T-helper 17 cell (primary cell): ENCODE measurements at places on chromosomes 4 and X.
A peak's percentile ranks its signal among the peaks of the same experiment; 100 is the strongest.

DNA sequence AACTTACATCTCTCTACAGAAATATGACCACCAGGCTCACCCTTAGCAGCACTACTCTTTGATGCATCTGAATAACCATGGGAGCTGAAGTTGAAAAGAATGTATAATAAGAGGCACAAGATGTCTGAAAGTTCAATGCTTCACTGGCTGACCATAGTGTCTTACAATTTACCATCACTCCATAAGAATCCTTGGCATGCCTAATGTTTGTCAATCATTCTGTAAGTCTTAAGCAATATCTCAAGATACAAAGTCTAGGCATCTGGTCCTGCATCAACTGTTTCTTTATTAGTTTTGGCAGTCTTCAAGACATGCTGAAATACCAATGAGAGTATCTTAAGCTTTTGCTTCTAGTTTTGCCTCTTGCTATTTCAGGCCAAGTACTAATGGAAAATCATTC lies 755.5 kb downstream of the STIM2 start:
- no peaks in the 10 kb centered on the region for H3K27me3 ChIP-seq
- H3K36me3 ChIP-seq = no peaks in the 10 kb centered on the region
- no peak for DNase-seq
- no peak overlapping the region for H3K27ac ChIP-seq
- H3K4me3 ChIP-seq = no peak overlapping the region
- no peaks in the 10 kb centered on the region for H3K4me1 ChIP-seq

DNA sequence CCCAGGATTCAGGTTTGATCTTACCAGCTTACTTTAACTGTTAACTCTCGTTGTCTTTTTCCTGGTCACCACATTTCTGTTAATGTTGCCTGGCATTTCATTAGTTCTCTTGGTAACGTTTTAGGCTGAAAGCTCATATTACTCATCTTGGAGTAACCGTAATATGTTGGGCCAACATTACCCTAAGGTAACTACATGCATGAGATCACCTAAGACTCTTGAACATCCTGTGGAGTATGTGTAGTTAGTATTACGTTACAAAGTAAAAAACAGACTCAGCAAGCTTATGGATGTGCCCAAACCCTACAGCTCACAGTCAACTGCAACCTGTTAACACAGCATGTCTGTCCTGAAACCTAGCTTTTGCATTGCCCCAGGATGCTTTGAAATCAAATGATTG lies 203.3 kb upstream of the HS3ST1 start:
- H3K27me3 ChIP-seq = peaks cover 4% of the 10 kb centered on the region
- H3K27ac ChIP-seq = no peak overlapping the region
- H3K4me1 ChIP-seq = peaks cover 3% of the 10 kb centered on the region
- no peak overlapping the region for H3K4me3 ChIP-seq
- H3K36me3 ChIP-seq = no peaks in the 10 kb centered on the region

GRCh38 chrX:12865359-12865758 lies 1.5 kb upstream of the TLR7 start:
- no peaks in the 10 kb centered on the region for H3K36me3 ChIP-seq
- no peak overlapping the region for H3K4me3 ChIP-seq
- H3K27me3 ChIP-seq = peaks cover 7% of the 10 kb centered on the region
- H3K27ac ChIP-seq = no peak overlapping the region

- H3K4me1 ChIP-seq = no peaks in the 10 kb centered on the region
- H3K4me3 ChIP-seq = no peak overlapping the region
- no peak overlapping the region for H3K27ac ChIP-seq
- H3K27me3 ChIP-seq = no peaks in the 10 kb centered on the region
These were observed 64.4 kb downstream of the SLC9A7 start for GRCh38 chrX:46694549-46694948.

GRCh38 chrX:5015451-5015850 lies 1213.2 kb downstream of the NLGN4X start:
- H3K27me3 ChIP-seq = no peaks in the 10 kb centered on the region
- DNase-seq = no peak
- no peaks in the 10 kb centered on the region for H3K4me1 ChIP-seq
- no peak overlapping the region for H3K27ac ChIP-seq

DNA sequence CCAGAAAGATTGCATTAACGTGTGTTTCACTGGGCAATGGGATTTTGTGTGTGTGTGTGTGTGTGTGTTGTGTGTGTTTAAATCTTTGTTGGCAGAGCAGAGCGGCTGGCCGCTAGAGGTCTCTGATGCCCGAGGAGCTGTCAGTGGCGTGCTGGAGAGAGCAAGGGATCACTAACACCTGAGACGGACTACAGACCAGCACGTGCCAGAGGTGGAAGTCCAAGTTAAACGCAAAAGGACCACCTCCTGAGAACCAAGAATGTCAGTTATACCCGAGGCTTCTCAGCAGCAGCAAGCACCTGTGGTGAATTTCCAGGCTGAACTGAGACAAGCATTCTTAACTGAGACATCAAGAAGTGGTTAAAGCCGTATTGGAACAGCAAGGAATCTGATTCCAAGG lies 9.0 kb upstream of the SLC25A14 start:
- H3K27ac ChIP-seq = no peak overlapping the region
- DNase-seq = peak; percentile 8
- H3K4me1 ChIP-seq = no peaks in the 10 kb centered on the region
- H3K4me3 ChIP-seq = no peak overlapping the region
- H3K36me3 ChIP-seq = no peaks in the 10 kb centered on the region

- H3K27ac ChIP-seq = no peak overlapping the region
- H3K36me3 ChIP-seq = peaks cover 4% of the 10 kb centered on the region
- peaks cover 25% of the 10 kb centered on the region for H3K4me1 ChIP-seq
- DNase-seq = no peak
- H3K4me3 ChIP-seq = no peak overlapping the region
- no peaks in the 10 kb centered on the region for H3K27me3 ChIP-seq
These were observed 34.7 kb downstream of the ERVMER34-1 start for GRCh38 chr4:52716364-52717151.

- H3K4me1 ChIP-seq = no peaks in the 10 kb centered on the region
- no peak for DNase-seq
- H3K27ac ChIP-seq = no peak overlapping the region
- no peak overlapping the region for H3K4me3 ChIP-seq
These were observed 17.4 kb upstream of the FAM47E start for GRCh38 chr4:76233967-76234678.

DNA sequence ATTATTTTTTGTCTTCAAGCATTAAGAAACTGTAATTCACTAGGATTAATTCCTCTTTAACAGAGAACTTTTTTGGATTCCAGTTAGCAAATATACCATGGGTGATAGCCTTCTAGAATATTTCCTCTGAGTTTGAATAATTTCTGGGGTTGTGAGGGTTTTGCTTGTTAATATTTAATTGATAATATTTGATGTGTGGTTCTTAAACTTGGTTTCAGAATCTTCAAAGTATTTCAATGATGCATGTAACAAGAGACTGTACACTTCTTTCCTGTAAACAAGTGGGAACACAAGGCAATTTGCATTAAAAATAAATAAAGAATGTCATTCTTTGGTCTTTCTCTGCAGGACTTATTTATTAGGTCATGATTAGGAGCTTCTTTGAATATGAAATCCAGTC lies 9.5 kb upstream of the C4orf51 start:
- H3K36me3 ChIP-seq = no peaks in the 10 kb centered on the region
- DNase-seq = no peak
- no peak overlapping the region for H3K27ac ChIP-seq
- H3K4me3 ChIP-seq = no peak overlapping the region
- H3K4me1 ChIP-seq = peaks cover 5% of the 10 kb centered on the region

DNA sequence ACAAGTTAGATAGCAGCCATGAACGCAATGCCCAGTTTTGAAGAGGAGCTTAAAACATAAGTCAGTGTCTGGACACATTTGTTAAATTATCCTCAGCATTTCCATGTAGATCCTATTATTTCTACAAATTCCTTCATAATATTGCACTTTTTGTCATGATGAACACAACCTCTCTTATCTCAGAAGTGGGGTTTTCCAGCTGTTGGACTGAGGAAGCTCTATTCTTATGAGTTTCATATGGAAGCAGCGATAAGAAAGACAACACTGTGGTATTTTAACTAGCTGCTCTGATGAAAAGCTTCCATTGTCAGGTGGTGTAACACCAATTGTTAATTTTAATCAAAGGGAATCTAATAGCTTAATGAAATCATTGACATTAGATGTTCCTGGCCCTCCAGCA lies 308.7 kb downstream of the GBA3 start:
- no peaks in the 10 kb centered on the region for H3K27me3 ChIP-seq
- no peaks in the 10 kb centered on the region for H3K4me1 ChIP-seq
- no peak overlapping the region for H3K4me3 ChIP-seq
- no peak for DNase-seq
- H3K27ac ChIP-seq = no peak overlapping the region

DNA sequence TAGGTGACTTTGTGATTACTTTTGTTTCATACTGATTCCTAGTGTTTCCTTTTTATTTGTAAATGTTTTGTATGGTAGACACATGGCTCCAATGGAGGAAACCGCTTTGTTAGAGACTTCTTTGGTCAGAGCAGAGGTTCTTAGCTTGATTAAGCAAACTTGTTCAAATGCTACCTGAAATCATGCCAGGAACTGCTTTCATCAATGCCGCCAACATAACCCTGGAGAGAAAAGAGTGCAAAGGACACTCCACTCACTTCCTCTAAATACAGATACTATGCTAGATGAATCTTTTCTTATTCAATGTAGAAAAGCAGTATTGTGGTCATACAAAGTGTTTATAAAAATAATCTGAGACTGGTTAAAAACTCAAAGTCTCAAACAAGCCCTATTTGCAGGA lies 25.7 kb upstream of the COX7B2 start:
- H3K36me3 ChIP-seq = no peaks in the 10 kb centered on the region
- H3K4me1 ChIP-seq = no peaks in the 10 kb centered on the region
- H3K4me3 ChIP-seq = no peak overlapping the region

GRCh38 chr4:82787342-82787741 lies 11.3 kb downstream of the SCD5 start:
- H3K4me3 ChIP-seq = no peak overlapping the region
- DNase-seq = no peak
- H3K27ac ChIP-seq = no peak overlapping the region
- H3K36me3 ChIP-seq = peaks cover 3% of the 10 kb centered on the region
- peaks cover 3% of the 10 kb centered on the region for H3K4me1 ChIP-seq

DNA sequence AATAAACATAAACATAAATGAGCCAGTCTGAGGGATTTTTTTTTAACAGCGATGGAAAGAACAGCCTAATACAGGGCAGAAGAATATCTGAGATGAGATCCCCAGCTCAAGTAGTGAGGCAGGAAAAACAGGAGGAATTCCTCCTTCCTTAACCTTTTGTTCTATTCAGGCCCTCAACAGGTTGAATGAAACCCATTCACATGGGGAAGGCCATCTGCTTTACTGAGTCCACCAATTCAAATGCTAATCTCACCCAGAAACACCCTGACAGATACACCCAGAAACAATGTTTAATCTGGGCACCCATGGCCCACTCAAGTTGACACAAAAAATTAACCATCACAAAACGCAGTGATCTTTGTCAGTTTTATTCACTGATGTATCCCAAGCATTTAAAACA lies 45.5 kb downstream of the SMIM31 start:
- H3K36me3 ChIP-seq = no peaks in the 10 kb centered on the region
- H3K27ac ChIP-seq = no peak overlapping the region
- peaks cover 23% of the 10 kb centered on the region for H3K27me3 ChIP-seq
- no peaks in the 10 kb centered on the region for H3K4me1 ChIP-seq
- no peak overlapping the region for H3K4me3 ChIP-seq
- no peak for DNase-seq

- H3K4me1 ChIP-seq = no peaks in the 10 kb centered on the region
- H3K36me3 ChIP-seq = no peaks in the 10 kb centered on the region
- no peak overlapping the region for H3K27ac ChIP-seq
- no peaks in the 10 kb centered on the region for H3K27me3 ChIP-seq
- no peak overlapping the region for H3K4me3 ChIP-seq
- no peak for DNase-seq
These were observed 369.4 kb upstream of the CNKSR2 start for GRCh38 chrX:21004835-21005234.

GRCh38 chr4:127181001-127181400 lies 451.8 kb upstream of the INTU start:
- no peak for DNase-seq
- no peaks in the 10 kb centered on the region for H3K4me1 ChIP-seq
- H3K36me3 ChIP-seq = no peaks in the 10 kb centered on the region
- H3K27ac ChIP-seq = no peak overlapping the region
- no peak overlapping the region for H3K4me3 ChIP-seq

DNA sequence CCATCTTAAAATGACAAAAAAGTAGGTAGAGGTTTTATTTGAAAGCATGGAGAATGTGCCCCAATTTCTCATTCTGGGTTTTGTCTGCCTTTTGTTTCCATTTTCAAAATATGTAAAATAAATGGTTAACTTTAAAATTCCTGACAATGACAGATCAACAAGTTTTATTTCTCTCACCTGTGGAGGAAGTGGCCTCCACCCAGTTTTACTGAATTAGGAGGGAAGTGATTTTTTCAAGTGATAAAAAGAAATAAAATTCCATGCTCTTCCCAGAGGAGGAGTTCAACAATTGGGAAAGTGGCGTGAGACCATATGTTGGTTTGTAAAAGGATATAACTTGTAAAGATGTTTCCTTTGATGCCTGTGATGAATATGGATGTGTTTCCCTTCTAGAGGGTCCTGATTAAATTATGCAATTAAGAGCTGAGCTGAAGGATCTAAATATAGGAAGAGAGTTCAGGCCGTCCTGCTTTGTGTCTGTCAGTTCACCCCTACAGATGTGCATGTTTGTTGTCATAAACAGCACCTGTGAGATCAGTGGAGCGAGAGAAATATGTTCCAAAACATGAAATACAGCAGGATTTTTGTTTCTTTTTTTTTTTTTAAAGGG lies 19.5 kb downstream of the SMAD1 start:
- peak overlapping the region; percentile 27 for H3K27ac ChIP-seq
- no peaks in the 10 kb centered on the region for H3K27me3 ChIP-seq
- peaks cover 36% of the 10 kb centered on the region for H3K4me1 ChIP-seq
- no peak for DNase-seq

GRCh38 chrX:6151971-6152370 lies 76.7 kb downstream of the NLGN4X start:
- no peak overlapping the region for H3K4me3 ChIP-seq
- no peaks in the 10 kb centered on the region for H3K27me3 ChIP-seq
- no peaks in the 10 kb centered on the region for H3K4me1 ChIP-seq
- no peak overlapping the region for H3K27ac ChIP-seq
- DNase-seq = no peak

- DNase-seq = peak; percentile 40
- no peaks in the 10 kb centered on the region for H3K36me3 ChIP-seq
- peak overlapping the region; percentile 94 for H3K27ac ChIP-seq
These were observed 677 bp upstream of the CYP4V2 start for GRCh38 chr4:186190581-186191199.

GRCh38 chr4:40969501-40969900 lies 219.7 kb downstream of the NSUN7 start:
- peaks cover 2% of the 10 kb centered on the region for H3K36me3 ChIP-seq
- DNase-seq = no peak
- H3K4me1 ChIP-seq = no peaks in the 10 kb centered on the region
- peaks cover 41% of the 10 kb centered on the region for H3K27me3 ChIP-seq
